ENCODE measurements at places on chromosomes 12 and 14.

DNA sequence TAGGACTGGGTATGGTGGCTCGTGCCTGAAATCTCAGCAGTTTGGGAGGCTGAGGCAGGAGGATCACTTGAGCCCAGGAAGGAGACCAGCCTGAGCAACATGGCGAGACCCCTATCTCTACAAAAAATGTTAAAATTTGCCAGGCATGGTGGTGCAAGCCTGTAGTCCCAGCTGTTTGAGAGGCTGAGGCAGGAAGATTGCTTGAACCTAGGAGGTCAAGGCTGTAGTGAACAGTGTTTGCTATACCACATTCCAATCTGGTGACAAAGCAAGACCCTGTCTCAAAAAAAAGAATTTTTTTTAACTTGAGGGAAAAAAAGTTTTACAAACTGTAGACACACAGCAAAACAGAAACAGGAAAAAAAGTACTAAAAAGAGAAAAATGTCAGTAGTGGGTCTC is 2.3 kb upstream of the MAP3K9 start:
- DNase-seq = no peak

GRCh38 chr14:106691601-106692291 is 1165.4 kb downstream of the TMEM121 start:
- no peak for DNase-seq

- DNase-seq = no peak
Measured at GRCh38 chr12:125166041-125166440, 100.8 kb downstream of the AACS start.

DNA sequence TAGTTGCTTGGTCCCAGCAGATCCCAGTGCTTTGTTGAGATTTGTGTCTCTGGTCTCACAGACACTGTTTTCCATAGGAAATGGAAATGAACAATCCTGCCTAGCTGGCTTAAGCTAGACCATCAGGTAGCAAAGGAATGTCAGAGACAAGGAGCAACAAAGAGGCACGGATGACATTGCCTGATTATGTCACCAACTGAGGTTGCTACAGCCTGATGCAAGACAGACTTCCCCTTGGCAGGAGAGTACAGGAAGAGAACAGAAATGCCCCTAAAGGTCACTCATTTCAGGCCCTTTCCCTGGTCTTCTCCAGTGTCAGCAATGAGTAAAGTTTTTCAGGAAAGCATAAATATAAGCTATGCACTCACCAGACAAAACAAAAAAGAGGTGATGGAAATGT is 2.0 kb upstream of the PRB2 start:
- no peak for DNase-seq

DNA sequence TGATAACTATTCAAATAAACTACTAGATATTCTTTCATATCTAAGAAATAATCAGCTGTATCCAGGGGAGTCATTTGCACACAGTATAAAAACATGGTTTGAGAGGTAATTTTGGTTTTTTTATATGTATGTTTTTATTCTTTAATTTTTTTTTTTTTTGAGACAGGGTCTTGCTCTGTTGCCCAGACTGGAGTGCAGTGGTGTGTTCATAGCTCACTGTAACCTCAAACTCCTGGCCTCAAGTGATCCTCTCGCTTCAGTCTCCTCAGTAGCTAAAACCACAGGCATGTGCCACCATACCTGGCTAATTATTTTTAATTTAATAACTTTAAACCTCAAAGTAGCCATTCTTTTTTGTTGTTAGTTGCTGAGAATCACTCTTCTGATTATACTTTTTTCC is 1.8 kb downstream of the PRORP start:
- DNase-seq = no peak
